Stimulated activated CD4-positive, alpha-beta T cell treated with anti-CD3 and anti-CD28 coated beads, Interleukin-1b, Interleukin-23, amount 100 ng/mL, for 4 hours (primary cell): ENCODE measurements at places on chromosomes 4 and X.
A peak's percentile ranks its signal among the peaks of the same experiment; 100 is the strongest.

DNA sequence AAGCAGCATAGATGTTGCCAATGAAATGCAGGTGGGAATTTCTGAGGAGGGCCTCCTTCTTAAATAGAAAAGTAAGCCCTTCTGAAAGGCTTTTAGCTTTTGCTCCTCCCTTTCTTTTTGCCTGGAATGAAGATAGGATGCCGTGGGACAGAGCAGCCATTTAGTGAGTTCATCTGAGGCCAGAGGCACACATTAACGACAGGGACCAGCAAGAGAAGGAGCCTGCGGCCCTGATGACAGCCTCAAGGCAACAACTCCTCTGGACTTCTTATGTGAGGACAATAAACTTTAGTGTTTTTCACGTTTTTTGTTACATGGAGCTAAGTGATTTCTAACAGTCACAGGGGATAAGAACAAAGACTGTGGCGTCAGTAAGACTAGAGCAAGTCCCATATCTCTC, 1.1 kb upstream of the BDH2 start:
- DNase-seq: no peak

GRCh38 chr4:118352843-118353533, at the start of gene PRSS12:
Gene PRSS12, minus strand, starts transcription at chr4:118353003. Its CDS starts 283 bp downstream, at chr4:118352720.
- peak; percentile 42 for DNase-seq

GRCh38 chr4:147617841-147618691, 869 bp downstream of the TMEM184C start:
- DNase-seq: no peak

DNA sequence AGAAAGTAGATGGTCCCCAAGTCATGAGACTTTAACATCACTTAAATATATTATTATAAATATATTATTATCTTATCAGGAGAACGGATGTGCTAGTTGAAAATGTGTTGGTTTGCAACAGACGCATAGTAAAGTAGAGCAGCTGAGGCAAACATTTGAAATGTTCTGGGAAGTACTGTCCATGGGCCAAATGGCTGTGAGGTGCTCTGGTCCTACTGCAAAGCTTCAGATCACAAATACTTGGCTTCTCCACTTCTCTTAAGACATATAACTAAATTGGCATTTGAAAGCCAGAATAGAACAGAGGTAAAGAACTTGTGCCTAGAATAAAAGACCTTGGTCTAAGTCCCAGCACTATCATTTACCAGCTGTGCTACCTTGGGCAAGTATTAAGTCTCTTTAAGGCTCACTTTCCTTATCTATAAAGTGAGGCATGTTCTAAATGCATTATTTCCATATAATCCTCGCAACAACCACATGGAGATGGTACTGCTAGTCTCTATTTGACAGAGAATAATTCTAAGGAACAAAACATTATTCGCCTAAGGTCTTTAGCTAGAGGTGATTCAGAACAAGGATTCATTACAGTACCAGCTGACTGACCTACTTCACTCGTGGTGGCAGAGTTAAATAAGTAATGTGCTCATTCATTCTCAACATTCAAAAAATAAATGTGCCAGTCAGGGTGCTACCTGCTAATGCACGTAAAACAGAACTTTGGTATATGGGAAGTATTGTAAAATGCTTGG, 297.1 kb downstream of the PPP3CA start:
- DNase-seq: no peak

DNA sequence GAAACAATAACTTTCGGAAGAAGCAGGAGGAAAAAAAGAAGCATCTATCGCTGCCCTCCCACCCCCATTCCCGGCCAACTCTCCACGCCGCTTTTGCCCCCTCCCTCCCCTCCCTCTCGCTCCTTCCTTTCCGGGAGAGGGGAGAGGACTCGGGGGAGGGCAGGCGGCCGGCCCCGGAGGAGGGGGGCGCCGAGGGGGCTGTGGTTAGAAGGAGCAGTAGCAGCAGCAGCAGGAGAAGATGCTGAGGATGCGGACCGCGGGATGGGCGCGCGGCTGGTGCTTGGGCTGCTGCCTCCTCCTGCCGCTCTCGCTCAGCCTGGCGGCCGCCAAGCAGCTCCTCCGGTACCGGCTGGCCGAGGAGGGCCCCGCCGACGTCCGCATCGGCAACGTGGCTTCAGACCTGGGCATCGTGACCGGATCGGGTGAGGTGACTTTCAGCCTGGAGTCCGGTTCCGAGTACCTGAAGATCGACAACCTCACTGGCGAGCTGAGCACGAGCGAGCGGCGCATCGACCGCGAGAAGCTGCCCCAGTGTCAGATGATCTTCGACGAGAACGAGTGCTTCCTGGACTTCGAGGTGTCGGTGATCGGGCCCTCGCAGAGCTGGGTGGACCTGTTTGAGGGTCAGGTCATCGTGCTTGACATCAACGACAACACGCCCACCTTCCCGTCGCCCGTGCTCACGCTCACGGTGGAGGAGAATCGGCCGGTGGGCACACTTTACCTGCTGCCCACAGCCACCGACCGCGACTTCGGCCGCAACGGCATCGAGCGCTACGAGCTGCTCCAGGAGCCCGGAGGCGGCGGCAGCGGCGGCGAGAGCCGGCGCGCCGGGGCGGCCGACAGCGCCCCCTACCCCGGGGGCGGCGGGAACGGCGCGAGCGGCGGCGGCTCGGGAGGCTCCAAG, 1.3 kb downstream of the PCDH7 start:
- no peak for DNase-seq
